Stimulated activated CD8-positive, alpha-beta memory T cell treated with anti-CD3 and anti-CD28 coated beads, Interleukin-4, amount 100 ng/mL, for 1 hour (primary cell): ENCODE measurements at places on chromosomes 3 and 15.

DNA sequence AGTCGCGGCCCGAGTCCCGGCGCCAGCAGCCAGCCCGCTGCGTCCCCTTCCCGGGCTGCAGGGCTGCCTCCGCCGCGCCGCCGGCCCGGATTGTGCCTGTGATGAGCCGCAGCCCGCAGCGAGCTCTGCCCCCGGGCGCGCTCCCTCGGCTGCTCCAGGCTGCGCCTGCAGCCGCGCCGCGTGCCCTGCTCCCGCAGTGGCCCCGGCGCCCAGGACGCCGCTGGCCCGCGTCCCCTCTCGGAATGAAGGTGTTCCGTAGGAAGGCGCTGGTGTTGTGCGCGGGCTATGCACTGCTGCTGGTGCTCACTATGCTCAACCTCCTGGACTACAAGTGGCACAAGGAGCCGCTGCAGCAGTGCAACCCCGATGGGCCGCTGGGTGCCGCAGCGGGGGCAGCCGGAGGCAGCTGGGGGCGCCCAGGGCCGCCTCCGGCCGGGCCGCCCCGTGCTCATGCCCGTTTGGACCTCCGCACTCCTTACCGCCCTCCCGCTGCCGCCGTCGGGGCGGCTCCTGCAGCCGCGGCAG is 1.2 kb downstream of the CHST2 start:
- peak; percentile 17 for DNase-seq

GRCh38 chr3:22098021-22098420 is 347.0 kb upstream of the ZNF385D start:
- no peak for DNase-seq

GRCh38 chr15:100740138-100740537 is 137.7 kb downstream of the ASB7 start:
- DNase-seq: no peak

DNA sequence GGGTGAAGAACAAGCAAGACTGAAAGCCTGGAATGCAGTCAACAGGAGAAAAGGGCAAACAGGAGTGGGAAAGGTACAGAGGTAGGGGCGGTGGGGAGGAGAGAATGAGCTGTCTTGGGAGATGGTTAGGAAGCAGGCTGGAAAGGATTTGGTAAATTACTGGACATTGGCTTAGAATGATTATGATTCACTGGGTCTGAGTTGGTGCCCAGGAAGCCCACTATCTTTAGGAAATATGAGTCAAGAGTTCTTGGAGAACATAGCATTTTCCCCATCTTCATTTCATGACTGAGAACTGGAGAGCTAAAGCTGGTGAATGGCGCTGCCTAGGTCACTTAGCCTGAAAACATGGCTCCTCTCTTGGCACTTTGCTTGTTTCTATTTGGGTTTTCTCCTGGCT is 74.7 kb upstream of the C3orf80 start:
- no peak for DNase-seq

GRCh38 chr15:66945286-66945685 is 120.1 kb upstream of the SMAD3 start:
- no peak for DNase-seq

DNA sequence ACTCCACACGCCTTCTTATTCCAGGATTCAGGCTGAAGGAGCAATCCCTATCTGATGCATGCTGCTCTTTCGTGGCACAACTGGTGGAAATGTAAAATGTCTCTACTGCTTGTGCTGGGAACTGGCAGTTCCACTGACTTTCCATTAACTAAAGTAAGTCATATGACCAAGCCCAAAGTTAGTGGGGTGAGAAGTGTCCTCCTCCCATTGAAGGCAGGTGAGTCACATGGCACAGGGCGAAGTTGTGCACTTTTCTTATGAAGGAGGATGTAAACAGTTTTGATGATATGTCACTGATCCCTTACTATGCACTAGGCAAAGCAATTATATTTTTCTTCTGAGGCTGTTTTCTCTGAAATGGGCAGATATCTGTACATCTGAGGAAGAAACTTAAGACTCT is 51.6 kb downstream of the SLC7A14 start:
- DNase-seq: no peak

DNA sequence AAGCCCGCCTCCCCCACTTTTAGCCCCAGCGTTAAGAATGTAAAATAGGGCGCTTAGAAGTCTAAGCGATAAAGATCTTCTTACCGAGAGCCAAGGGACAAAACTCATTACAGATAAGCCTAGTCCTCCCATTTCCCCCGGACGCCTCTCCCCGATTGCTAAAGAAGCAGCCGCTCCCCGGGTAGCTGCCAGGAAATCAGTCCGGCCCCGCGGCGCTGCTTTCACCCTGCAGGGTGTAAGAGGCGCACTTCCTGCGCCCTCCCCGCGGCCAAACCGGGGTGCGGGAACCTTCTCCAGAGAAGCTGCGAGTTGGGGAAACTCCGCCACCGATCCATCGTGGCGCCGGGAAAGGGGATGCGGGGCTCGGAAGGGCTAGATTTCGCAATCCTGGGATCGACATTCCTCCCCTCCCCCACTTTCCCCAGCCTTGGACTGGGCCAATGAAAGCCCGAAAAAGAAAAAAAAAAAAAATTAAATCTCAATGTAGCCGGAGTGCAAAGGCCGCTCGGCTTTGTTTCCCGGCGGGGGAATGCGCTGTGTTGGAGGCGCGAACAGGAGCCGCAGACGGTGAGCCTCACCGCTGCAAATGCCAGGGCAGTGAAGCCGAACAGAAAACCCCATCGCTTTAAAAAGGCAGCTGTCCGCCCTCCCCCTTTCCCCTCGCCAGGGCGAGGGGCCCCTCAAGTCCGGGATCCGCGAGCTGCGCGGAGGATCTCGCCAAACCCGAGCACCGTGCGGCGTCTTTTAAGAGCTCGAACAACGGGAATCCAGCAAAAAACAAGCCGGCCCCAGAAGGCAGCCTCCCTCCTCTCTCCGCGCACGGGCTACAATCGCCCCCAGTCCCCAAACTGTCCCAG is 626 bp upstream of the PTPRG start:
- no peak for DNase-seq

- peak; percentile 37 for DNase-seq
These were observed 71.0 kb downstream of the SQOR start for GRCh38 chr15:45705510-45706473.

DNA sequence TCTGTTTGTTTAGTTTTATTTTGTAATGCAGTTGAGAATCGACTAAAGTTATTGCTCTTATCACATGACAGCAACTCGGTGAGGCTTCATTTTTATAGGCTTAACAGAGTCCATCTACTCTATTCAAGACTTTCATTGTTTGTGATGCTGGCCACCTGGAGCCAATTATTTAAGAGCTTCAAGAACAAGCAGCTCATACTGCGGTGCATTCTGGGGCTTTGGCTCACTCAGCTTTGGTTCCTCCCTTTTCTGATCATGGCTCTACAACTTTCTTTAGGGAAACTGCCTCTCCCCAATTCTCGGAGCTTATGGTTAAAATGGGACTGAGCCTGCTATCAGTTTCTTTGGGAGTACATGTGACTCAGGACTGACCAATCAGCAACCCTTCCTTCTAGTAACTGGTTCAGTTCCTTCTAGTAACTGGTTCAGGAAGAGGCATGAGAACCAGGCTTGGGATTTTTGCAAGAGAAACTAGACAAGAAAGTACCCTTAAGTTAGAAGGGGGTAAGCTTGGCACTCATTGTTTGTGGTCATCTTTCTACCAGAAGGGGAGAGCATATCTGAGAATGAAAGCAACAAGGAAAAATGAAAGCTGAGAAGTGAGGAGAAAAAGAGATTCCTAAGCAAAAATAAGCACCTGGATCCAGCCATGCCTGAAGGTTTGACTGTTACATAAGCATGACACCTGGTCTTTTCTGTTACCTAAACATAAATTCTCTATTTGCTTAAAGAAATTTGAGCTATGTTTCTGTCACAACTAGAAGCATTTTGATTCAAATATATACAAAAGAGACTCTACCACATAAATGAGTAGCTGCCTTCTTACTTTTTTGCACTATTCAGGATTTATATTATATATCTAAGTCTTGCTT is 24.1 kb upstream of the ARHGEF3 start:
- no peak for DNase-seq

GRCh38 chr15:38853608-38854007 is 289.0 kb upstream of the RASGRP1 start:
- no peak for DNase-seq

GRCh38 chr15:96359616-96360521 is 29.4 kb downstream of the NR2F2 start:
- no peak for DNase-seq

DNA sequence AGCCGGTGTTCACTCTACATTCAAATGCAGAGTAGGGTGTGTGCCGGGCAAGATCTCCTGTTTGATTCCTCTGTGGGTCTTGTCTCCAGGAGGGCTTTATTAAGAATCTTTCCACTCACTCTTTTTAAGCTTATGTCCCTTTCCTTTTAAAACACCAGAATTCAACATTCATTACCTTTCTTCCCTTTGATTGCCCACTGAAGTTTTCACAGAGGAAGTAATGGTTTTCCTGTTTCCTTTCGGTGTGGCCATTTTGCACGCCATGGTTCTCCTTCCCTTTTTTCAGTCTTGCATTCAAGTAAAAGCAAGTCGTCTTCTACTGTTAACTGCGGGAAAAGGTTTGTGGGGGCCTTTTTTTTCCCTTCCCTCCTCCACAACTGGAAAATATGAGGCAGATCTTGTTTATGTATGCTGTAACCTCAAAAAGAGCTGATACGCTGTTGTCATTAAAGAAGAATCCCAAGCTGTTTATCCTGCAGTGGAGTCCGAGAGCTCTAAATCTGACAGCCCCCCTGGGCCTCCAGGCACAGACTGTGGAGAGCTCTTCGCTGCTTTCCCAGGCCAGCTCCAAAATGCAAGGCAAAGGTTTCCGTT is 40.5 kb downstream of the FILIP1L start:
- DNase-seq: no peak

- DNase-seq: no peak
These were observed 308.0 kb upstream of the ATP11B start for GRCh38 chr3:182485301-182485700.

GRCh38 chr15:37981775-37982174 is 47.3 kb downstream of the TMCO5A start:
- no peak for DNase-seq

DNA sequence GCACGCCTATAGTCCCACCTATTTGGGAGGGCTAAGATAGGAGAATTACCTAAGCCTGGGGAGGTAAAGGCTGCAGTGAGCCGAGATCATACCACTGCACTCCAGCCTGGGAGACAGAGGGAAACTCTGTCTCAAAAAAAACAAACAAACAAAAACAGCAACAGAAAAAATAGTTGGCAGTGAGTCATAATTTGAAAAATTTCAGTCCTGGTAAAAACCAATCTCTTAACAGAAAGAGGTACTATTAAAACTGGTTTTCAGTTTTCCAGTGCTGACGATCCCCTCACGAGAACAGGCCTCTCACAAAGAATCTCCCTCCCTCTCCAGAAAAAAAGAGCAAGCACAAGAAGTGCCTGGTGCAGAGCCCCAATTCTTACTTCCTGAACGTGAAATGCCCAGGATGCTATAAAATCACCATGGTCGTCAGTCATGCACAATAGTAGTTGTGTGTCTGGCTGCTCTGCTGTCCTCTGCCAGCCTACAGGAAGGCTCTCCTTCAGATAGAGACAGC is 22.8 kb upstream of the MAP4 start:
- no peak for DNase-seq
